ENCODE measurements at places on chromosomes 2 and 18. TPM values are rescaled to one million over a fixed set of nuclear protein-coding genes. Genes with fewer than 3 reads are reported as not detected.

STK39 gene
- 20.9 TPM for total RNA-seq

DNA sequence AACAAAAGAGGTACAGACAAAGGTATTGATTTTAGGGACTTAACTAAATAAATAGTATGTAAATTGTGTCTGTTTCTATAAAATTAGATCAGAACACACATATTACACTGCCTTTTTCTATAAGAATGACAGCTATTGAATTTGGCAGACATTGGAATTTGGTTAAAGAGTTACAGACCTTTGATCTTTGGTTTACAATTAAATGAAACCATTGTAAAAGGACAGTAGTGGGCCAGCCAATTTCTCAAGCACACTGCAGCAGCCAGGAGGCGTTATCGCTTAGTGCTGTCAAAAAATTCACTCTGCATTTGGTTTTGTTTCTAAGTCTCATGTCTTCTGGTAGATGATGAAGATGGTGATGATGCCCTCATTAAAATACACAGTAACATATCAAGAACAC lies 175.9 kb downstream of the NR4A2 start:
- no peak for DNase-seq

DNA sequence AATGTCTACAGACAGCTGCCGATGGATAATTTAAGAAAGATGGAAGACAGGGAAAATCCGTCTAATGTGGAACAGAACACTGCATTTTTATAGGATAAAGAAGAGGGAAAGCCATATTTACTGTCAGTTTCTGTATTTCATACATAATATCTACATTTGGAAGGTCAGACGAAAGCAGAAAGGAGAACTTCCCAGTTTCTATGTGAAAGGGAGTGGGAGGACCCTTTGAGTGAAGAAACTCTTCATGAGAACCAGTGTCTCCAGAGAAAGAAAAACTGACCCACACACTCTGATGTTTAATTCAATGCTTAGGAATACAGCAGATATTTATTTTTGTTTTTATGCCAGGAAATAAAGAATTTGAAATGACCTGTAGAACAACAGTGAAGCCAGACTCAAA lies 127.2 kb downstream of the CALCRL start:
- DNase-seq, result no peak

DNA sequence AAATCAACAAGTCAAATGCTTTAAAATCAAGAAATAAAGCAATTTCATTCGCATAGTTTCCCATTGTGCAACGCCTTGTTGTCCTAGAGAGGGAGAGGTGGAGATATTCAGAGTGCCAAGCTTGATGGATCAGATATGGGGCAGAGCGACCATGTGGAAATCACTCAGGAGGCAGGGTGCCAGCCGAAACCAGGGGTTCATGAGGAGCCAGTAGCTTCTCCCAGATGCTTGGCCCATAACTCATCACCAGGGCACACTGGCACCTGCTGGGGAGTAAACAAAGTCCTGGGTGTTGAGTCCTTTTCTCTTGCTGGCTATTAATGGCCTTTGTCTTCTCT lies 53.0 kb upstream of the ASAP2 start:
- DNase-seq, result no peak

DNA sequence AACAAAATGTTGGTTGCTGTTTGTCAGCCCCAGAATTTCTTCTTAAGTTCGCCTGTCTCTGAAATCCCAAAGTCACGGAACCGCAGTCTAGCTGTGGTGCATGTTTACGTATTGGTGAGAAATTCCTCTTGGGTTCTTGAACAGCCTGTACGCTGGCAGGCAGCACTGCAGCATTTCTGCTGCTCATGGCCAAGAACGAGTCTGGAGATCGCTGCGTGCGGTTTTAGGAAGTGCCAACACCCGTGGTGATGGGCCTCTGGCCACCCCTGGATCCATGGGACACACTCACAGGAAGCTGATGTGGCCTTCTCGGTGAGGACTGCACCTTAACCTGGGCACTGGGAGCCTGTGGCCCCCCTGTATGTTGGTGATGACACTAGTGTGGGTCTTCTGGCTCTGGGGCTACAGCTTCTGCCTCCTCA lies 23.7 kb downstream of the ASB1 start:
- peak; percentile 78 for DNase-seq

DNA sequence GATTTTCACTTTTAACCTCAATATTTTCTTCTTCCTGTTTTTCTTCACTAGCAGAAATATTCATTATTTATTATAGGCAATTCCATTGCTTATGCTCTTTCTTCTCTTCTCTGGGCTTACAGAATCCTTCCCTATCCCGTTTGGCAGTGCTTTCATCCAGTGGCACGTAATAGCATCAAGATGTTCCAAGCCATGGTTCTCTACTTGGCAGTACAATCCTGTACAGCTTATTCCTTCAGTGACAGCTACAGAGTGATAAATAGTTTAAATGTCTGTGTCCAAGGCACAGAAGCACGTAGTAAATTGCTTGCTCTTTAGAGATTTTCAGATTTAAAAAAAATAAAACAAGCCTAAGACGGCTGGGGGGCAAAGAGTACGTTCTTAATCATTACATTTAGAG lies 1964.3 kb downstream of the SUCLG1 start:
- DNase-seq, result no peak

Data from left ventricle myocardium superior (tissue), 1 donor.